ENCODE measurements at places on chromosomes 11 and 22. TPM values are rescaled to one million over a fixed set of nuclear protein-coding genes. Genes with fewer than 3 reads are reported as not detected.

Gene PKDREJ
- not detected for total RNA-seq

Gene PGA5
- total RNA-seq, result not detected

DNA sequence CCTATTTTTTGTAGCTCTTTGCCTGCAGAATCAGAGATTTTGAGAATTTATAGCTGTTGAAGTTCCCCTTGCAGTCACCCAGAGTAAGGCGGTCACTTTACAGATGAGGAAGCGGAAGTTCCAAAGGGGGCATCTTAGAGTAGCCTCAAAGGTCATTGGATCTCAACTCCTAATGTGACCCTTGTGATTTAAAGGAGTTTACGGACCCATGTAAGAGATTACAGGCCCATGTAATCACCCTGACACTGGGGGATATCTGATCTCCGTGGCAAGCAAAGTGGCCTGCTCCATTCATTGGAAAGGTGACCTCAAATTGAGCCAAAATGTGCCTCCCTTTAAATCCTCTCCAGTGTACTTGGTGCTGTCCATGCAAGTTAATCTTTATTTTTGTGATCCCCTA lies 15.7 kb downstream of the P2RX3 start:
- no peak for DNase-seq

- DNase-seq, result no peak
These were observed 157.9 kb downstream of the SHANK2 start for GRCh38 chr11:71094296-71095077.
